ENCODE measurements at places on chromosomes 2 and 18. TPM values are rescaled to one million over a fixed set of nuclear protein-coding genes. Genes with fewer than 3 reads are reported as not detected.

- no peak overlapping the region for H3K4me3 ChIP-seq
- no peaks in the 10 kb centered on the region for H3K4me1 ChIP-seq
- DNase-seq = no peak
- H3K27me3 ChIP-seq = no peaks in the 10 kb centered on the region
- H3K36me3 ChIP-seq = no peaks in the 10 kb centered on the region
Observed at GRCh38 chr2:3738454-3738853, 35.1 kb downstream of the DCDC2C start.

DNA sequence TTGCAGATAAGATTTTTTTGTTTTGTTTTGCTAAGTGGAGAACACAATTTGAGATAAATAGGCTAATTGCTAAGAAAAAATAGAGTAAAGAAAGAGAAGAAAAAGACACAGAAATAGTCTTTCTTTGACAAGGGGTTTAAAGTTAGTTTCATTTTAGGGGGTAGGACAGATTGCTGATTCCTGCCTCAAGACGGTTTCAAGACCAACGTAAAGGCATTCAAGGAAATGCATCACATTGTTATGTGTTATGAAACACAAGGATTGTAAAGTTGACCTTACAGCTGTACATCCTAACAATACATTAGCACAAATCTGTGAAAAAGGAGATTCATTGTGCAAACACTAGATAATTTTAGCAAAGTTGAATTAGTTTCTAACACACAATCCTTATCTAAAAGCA is 22.7 kb upstream of the ETAA1 start:
- no peaks in the 10 kb centered on the region for H3K4me1 ChIP-seq
- no peaks in the 10 kb centered on the region for H3K27me3 ChIP-seq
- peak overlapping the region; percentile 76 for H3K4me3 ChIP-seq
- no peak overlapping the region for H3K27ac ChIP-seq
- H3K36me3 ChIP-seq = no peaks in the 10 kb centered on the region

DNA sequence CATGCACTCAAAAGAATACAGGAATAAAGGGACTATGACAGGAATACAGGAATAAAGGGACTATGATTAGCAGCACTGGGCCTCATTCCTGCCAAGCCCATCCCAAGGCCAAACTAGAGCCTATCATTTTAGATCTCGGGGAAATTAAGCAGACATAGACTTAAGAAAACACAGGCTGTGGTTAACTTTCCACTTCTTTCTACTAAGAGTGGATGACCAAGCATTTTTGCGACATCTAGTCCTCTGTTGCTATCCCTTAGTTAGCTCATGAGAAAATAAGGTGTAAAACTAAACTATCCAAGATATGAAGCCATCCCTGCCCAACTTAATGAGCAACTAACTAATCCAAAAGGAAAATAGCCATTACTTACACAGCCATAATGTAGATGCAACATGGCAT is 5.9 kb downstream of the LYPD1 start:
- DNase-seq = no peak
- H3K27me3 ChIP-seq = no peaks in the 10 kb centered on the region
- no peaks in the 10 kb centered on the region for H3K4me1 ChIP-seq
- no peaks in the 10 kb centered on the region for H3K36me3 ChIP-seq
- H3K4me3 ChIP-seq = no peak overlapping the region

DNA sequence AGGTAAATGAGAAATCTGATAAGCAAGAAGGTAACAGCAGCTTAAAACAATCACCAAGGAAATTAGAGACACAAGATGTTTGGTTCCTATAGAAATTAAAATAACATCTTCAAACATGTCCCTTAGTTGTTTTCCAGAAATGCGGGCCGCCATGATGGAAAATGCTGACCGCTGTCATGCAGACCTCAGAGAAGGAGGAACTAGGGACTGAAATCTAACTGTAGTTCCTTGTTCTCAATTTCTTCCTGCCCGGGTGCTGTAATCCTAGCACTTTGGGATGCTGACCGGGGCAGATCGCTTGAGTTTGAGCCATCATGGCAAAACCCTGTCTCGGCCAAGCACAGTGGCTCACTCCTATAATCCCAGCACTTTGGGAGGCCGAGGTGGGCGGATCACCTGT is 51.1 kb downstream of the TEX51 start:
- no peak overlapping the region for H3K4me3 ChIP-seq
- no peak overlapping the region for H3K27ac ChIP-seq
- no peaks in the 10 kb centered on the region for H3K27me3 ChIP-seq
- no peaks in the 10 kb centered on the region for H3K36me3 ChIP-seq
- no peak for DNase-seq
- no peaks in the 10 kb centered on the region for H3K4me1 ChIP-seq

GRCh38 chr2:12501469-12502158 is 215.1 kb upstream of the TRIB2 start:
- no peaks in the 10 kb centered on the region for H3K36me3 ChIP-seq
- no peaks in the 10 kb centered on the region for H3K27me3 ChIP-seq
- H3K4me1 ChIP-seq = peaks cover 3% of the 10 kb centered on the region
- H3K4me3 ChIP-seq = no peak overlapping the region
- DNase-seq = no peak
- H3K27ac ChIP-seq = no peak overlapping the region

DNA sequence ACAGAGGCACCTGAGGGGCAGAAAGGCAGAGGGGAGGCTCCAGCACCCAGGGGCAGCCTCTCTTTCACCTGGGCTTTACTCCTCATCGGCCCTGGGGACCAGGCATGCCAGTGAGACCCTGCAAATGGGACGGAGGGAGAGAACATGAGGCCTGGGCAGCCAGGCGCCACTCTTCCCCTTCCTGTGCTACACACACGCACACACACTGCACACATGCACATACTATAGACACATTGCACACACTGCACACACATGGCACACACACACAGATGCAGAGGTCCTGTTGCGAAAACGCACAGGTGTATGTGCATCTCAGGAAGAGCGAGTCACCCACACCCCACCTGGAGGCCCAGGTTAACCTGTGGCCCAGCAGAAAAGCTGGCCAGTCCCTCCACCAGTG is 3.4 kb upstream of the RAB6D start:
- H3K4me3 ChIP-seq = no peak overlapping the region
- H3K36me3 ChIP-seq = no peaks in the 10 kb centered on the region
- no peak overlapping the region for H3K27ac ChIP-seq
- H3K4me1 ChIP-seq = no peaks in the 10 kb centered on the region
- no peaks in the 10 kb centered on the region for H3K27me3 ChIP-seq

DNA sequence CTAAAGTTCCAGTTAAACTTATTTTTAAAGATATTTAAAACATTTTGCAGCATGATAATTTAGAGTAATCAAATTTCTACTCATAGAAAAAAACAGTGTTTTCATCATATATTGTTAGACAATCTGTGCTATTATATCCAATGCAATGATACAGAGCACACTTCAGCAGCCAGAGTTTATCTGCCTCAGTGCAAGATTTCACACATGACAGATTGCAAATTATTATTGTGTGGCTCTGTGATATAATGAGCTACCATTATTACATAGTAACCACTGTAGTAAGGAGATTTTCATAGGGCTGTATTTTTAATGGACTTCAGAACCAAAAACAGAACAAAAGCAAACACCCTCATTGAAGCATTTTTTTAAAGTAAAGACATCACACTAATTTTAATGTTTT is 762.4 kb downstream of the DSC3 start:
- no peak for DNase-seq
- no peaks in the 10 kb centered on the region for H3K4me1 ChIP-seq
- no peaks in the 10 kb centered on the region for H3K36me3 ChIP-seq
- H3K4me3 ChIP-seq = no peak overlapping the region
- no peaks in the 10 kb centered on the region for H3K27me3 ChIP-seq

- H3K4me3 ChIP-seq = no peak overlapping the region
- H3K27me3 ChIP-seq = no peaks in the 10 kb centered on the region
- H3K4me1 ChIP-seq = no peaks in the 10 kb centered on the region
- no peak for DNase-seq
- no peak overlapping the region for H3K27ac ChIP-seq
Observed at GRCh38 chr2:98387478-98387877, 41.2 kb downstream of the CNGA3 start.

DNA sequence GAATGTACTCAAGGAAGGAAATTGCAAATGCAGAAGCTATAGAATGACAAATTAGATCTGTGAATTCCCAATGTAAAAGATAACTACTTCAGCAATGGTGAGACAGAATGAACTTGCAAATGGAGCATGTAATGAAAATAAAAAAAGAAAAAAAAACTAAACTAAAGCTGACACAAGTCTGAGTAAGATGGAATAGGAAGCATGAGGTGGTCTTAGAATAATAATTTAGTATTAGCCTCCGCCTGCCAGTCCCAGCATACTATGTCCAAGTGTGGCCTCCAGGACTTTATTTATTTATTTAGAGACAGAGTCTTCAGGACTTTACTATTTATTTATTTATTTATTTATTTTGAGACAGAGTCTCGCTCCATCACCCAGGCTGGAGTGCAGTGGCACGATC is 37.4 kb upstream of the SLC39A10 start:
- no peaks in the 10 kb centered on the region for H3K27me3 ChIP-seq
- H3K27ac ChIP-seq = no peak overlapping the region
- no peaks in the 10 kb centered on the region for H3K4me1 ChIP-seq
- no peak overlapping the region for H3K4me3 ChIP-seq

DNA sequence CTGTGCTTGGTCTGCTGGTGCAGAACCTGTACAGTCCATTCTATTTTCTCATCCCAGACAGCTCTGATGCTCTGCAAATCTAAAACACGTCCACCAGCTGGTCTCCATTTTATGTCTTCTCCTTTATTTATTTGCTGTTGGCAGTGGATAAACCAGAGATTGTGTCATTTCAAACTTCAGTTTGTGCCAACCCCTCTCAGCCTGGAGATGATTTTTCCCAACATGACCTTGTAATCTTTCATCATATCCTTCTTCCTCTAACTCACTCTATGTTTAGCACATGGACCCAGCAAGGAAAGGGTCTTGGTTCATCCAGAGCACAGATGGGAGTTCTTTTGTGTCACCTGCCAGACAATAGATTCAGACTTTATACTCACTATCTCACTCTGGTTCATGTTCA is 273.2 kb downstream of the MTX2 start:
- no peak for DNase-seq
- H3K36me3 ChIP-seq = no peaks in the 10 kb centered on the region
- no peak overlapping the region for H3K4me3 ChIP-seq
- no peaks in the 10 kb centered on the region for H3K4me1 ChIP-seq
- H3K27ac ChIP-seq = no peak overlapping the region

GRCh38 chr2:76668279-76668678 is 853.9 kb downstream of the LRRTM4 start:
- H3K4me3 ChIP-seq = no peak overlapping the region
- H3K27ac ChIP-seq = no peak overlapping the region
- H3K4me1 ChIP-seq = peaks cover 2% of the 10 kb centered on the region
- no peaks in the 10 kb centered on the region for H3K36me3 ChIP-seq
- H3K27me3 ChIP-seq = no peaks in the 10 kb centered on the region

GRCh38 chr18:48844271-48844670 is 106.5 kb downstream of the SMAD7 start:
- no peak overlapping the region for H3K27ac ChIP-seq
- no peaks in the 10 kb centered on the region for H3K27me3 ChIP-seq
- no peak overlapping the region for H3K4me3 ChIP-seq
- no peaks in the 10 kb centered on the region for H3K36me3 ChIP-seq
- no peaks in the 10 kb centered on the region for H3K4me1 ChIP-seq
- peak; percentile 51 for DNase-seq

GRCh38 chr2:74646201-74646600 is 1.9 kb downstream of the M1AP start:
- no peaks in the 10 kb centered on the region for H3K4me1 ChIP-seq
- H3K36me3 ChIP-seq = no peaks in the 10 kb centered on the region
- DNase-seq = no peak
- no peaks in the 10 kb centered on the region for H3K27me3 ChIP-seq
- no peak overlapping the region for H3K4me3 ChIP-seq
- H3K27ac ChIP-seq = no peak overlapping the region

GRCh38 chr2:85400023-85400422 is 10.1 kb downstream of the CAPG start:
- H3K4me1 ChIP-seq = no peaks in the 10 kb centered on the region
- DNase-seq = no peak
- H3K27ac ChIP-seq = no peak overlapping the region
- H3K4me3 ChIP-seq = no peak overlapping the region

DNA sequence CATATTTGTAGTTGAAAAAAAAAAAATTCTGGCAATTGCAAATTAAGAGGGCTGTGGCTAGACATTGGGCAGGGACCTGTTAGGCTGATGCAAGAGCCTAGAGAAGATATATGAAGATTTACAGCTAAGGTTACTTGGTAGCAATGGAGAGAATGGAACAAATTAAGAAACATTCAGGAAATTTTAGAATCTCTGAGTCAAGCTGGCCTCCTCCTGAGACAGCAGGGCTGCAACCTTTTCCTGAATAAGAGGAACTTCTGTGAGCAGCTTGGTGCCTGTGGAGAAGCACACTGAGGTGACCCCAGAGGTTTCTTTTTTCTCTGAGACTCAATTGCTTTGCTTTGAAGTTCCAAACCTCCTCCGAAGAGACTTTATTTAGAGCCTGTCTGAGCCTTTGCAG is 118.6 kb upstream of the LRATD1 start:
- DNase-seq = no peak
- H3K27ac ChIP-seq = no peak overlapping the region
- no peaks in the 10 kb centered on the region for H3K36me3 ChIP-seq

GRCh38 chr2:60861736-60862135 is 19.6 kb upstream of the REL start:
- H3K4me3 ChIP-seq = no peak overlapping the region
- no peak overlapping the region for H3K27ac ChIP-seq
- no peak for DNase-seq
- no peaks in the 10 kb centered on the region for H3K36me3 ChIP-seq
- H3K4me1 ChIP-seq = no peaks in the 10 kb centered on the region

GRCh38 chr2:63056107-63057050 is 5.7 kb downstream of the OTX1 start:
- peaks cover 6% of the 10 kb centered on the region for H3K27me3 ChIP-seq
- no peak overlapping the region for H3K4me3 ChIP-seq
- no peaks in the 10 kb centered on the region for H3K36me3 ChIP-seq

DNA sequence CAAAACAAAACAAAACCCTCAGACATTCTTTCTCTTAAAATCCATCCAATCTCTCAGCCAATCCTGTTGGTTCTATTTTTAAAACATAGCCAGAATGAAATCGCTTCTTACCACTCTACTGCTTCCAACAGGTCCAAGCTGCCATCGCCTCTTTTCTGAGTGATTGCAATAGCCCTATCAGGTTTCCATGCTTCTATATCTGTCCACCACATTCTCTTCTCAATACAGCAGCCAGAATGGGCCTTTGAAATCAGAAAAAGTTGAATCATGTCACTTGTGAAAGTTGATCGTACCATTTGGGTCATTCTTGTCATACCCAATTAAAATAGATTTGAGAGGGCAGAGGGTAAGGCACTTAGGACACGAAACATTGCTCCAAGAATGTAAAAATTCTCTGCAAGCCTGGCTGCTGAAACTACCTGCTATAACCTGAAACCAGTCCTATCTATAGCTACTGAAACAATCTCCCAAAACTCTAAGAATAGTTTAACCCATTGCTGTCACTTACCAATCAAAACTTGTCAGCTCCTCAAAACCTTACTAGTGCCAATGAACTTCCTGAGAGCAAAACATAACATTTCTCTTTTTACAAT is 3.3 kb upstream of the MTLN start:
- H3K27ac ChIP-seq = no peak overlapping the region
- DNase-seq = no peak
- H3K4me1 ChIP-seq = no peaks in the 10 kb centered on the region

CHST9 gene
- total RNA-seq = not detected

RTP5 gene
- total RNA-seq = not detected

AQP4 gene
- total RNA-seq = 0.30 TPM

KLHL41 gene
- 0.87 TPM for total RNA-seq

RAPH1 gene
- 74.2 TPM for total RNA-seq

DUSP19 gene
- total RNA-seq = 8.1 TPM

ELOA2 gene
- total RNA-seq = not detected

TFPI gene
- total RNA-seq = 135 TPM

C1QL2 gene
- not detected for total RNA-seq

KHK gene
- total RNA-seq = 5.1 TPM

PDE11A gene
- 0.78 TPM for total RNA-seq

CCDC88A gene
- total RNA-seq = 78.0 TPM

SNORC gene
- total RNA-seq = 2.5 TPM

STARD6 gene
- not detected for total RNA-seq

CDH19 gene
- 7.8 TPM for total RNA-seq

NMS gene
- not detected for total RNA-seq

C2orf15 gene
- total RNA-seq = not detected
